ENCODE measurements at places on chromosomes 3 and 15.

DNA sequence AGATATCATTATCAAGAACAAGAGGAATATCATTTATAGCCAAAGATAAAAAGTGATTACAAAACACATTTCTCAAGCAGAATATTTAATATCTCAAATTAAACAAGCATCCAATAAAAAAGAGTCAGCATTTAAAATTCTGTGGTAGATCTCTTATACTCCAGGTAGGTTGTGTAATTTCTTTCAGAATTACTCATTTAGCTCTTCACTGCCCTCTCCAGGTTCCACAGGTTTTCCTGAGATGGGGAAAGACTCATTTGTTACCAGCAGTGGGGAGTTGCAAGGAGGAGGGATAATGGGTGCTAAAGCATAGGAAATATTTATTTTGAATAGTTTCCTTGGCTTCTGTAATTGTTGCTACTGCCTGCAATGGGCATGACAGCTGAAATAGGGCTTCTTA is 83.1 kb upstream of the RASGRP1 start:
- H3K4me3 ChIP-seq = no peak overlapping the region
- no peak for DNase-seq
- no peak overlapping the region for H3K27ac ChIP-seq

DNA sequence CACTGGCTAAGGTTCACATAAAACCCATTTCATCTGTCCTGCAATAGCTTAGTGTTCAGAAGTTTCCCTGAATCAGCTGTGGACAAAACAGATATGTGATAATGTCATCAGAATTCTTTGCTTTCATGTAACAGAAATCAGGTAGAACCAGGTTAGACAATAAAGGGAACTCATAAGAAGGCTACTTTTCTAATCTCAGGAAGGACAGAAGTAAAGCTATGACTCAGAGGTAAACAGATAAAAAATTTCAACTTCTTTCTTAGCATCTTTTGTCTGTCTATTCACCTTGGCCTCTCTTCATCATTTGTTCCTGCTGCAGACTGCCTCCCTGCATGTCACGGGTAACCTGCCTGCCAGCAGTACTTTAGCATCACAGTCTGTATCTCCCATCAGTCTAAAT is 643.1 kb downstream of the MECOM start:
- no peak overlapping the region for H3K27ac ChIP-seq
- H3K27me3 ChIP-seq = no peaks in the 10 kb centered on the region
- no peaks in the 10 kb centered on the region for H3K4me1 ChIP-seq

GRCh38 chr3:49689046-49689907 is at the start of the genes MST1 and RNF123:
MST1 (minus strand) TSS chr3:49689474; CDS start chr3:49688691, 783 bp downstream.
RNF123 (plus strand) TSS chr3:49689557; CDS start chr3:49691166, 1,609 bp downstream.
- H3K36me3 ChIP-seq = no peaks in the 10 kb centered on the region
- peaks cover 4% of the 10 kb centered on the region for H3K27me3 ChIP-seq
- peaks cover 31% of the 10 kb centered on the region for H3K4me1 ChIP-seq
- peak within 1 kb of the TSS; percentile 100 for H3K4me3 ChIP-seq
- peak within 1 kb of the TSS; percentile 88 for H3K27ac ChIP-seq

DNA sequence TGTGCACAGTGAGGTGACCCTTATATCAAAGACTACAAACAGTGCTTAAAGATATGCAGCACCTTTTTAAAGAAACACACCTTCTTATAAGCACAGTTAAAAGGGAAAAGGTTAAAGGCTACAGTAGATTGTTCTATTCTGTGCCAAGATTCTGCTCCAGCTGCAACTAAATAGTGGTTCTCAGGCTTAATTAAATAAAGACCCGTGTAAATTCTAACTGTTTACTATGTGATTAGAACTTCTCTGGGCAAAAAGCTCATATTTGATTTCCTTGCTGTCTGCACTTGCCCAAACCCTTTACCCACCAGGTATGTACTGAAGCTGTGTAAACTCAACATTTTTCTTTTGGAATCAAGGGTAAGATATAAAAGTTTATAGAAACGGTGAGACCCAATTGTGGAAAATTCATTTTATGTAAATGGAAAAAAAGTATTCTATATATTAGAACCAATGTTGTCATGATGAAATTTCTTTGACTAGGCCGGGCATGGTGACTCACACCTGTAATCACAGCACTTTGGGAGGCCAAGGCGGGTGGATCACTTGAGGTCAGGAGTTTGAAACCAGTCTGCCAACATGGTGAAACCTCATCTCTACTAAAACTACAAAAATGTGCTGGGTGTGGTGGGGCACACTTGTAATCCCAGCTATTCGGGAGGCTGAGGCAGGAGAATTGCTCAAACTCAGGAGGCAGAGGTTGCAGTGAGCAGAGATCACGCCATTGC is 230.6 kb downstream of the MECOM start:
- no peaks in the 10 kb centered on the region for H3K36me3 ChIP-seq
- no peak overlapping the region for H3K4me3 ChIP-seq
- H3K4me1 ChIP-seq = peaks cover 7% of the 10 kb centered on the region
- no peak for DNase-seq
- no peak overlapping the region for H3K27ac ChIP-seq

GRCh38 chr15:22863356-22863755 is 24.9 kb downstream of the NIPA2 start:
- H3K4me1 ChIP-seq = no peaks in the 10 kb centered on the region
- no peaks in the 10 kb centered on the region for H3K27me3 ChIP-seq
- no peak overlapping the region for H3K4me3 ChIP-seq
- peaks cover 96% of the 10 kb centered on the region for H3K36me3 ChIP-seq
- H3K27ac ChIP-seq = no peak overlapping the region

GRCh38 chr3:118945834-118946233 is 88.8 kb downstream of the IGSF11 start:
- H3K36me3 ChIP-seq = no peaks in the 10 kb centered on the region
- H3K27ac ChIP-seq = no peak overlapping the region
- no peaks in the 10 kb centered on the region for H3K4me1 ChIP-seq
- no peaks in the 10 kb centered on the region for H3K27me3 ChIP-seq
- H3K4me3 ChIP-seq = no peak overlapping the region

GRCh38 chr15:101469520-101470288 is 19.8 kb downstream of the PCSK6 start:
- no peaks in the 10 kb centered on the region for H3K27me3 ChIP-seq
- DNase-seq = no peak
- H3K36me3 ChIP-seq = no peaks in the 10 kb centered on the region
- H3K4me1 ChIP-seq = no peaks in the 10 kb centered on the region
- no peak overlapping the region for H3K27ac ChIP-seq
- H3K4me3 ChIP-seq = no peak overlapping the region

GRCh38 chr3:46724424-46724823 is 6.8 kb upstream of the PRSS50 start:
- no peak for DNase-seq
- H3K4me3 ChIP-seq = no peak overlapping the region
- no peaks in the 10 kb centered on the region for H3K4me1 ChIP-seq
- no peak overlapping the region for H3K27ac ChIP-seq
- H3K36me3 ChIP-seq = no peaks in the 10 kb centered on the region
- H3K27me3 ChIP-seq = peaks cover 19% of the 10 kb centered on the region

- no peak overlapping the region for H3K4me3 ChIP-seq
- peaks cover 25% of the 10 kb centered on the region for H3K4me1 ChIP-seq
- DNase-seq = no peak
- no peaks in the 10 kb centered on the region for H3K27me3 ChIP-seq
Measured at GRCh38 chr15:56467616-56468015, 2.7 kb upstream of the MNS1 start.

DNA sequence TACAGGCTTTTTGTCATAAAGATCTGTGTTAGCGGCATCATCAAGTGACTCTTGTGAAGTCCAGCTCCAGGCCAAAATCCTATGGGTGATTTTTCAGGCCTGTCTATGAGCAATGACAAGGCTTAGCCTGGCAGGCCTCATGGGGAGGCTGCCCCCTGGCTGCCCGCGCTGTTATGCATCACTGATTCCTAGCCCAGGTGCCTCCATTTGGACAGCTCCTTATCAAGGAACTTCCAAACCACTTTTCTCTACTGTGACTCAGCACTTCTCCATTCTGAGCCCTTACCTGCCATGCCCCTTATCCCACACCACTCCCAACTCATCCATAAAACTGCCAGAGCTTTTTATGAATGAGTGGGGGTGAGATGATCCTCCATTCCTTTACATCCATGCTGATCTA is 91.5 kb upstream of the C3orf80 start:
- no peak for DNase-seq
- no peaks in the 10 kb centered on the region for H3K27me3 ChIP-seq
- peaks cover 23% of the 10 kb centered on the region for H3K4me1 ChIP-seq
- H3K4me3 ChIP-seq = no peak overlapping the region
- H3K36me3 ChIP-seq = no peaks in the 10 kb centered on the region
- H3K27ac ChIP-seq = no peak overlapping the region

DNA sequence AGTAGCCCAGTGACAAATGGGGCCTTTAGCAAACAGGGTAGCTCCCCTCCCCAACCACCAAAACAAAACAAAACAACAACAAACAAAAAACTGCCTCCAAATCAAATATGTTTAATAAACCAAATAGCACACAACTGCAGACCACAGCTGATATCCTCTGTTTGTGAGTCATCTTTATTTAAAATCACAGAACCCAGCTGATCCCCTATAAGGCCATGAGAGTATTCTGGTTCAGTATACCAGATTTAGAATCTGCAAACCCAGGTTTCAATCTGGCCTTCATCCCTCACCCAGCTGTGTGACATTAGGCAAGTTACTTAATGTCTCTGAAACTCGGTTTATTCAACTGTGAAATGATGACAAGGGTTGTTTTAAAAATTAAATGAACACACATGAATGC is 124.5 kb downstream of the SUCLG2 start:
- H3K4me1 ChIP-seq = no peaks in the 10 kb centered on the region
- no peak overlapping the region for H3K27ac ChIP-seq
- H3K4me3 ChIP-seq = no peak overlapping the region

GRCh38 chr3:113231827-113232253 is 20.5 kb downstream of the BOC start:
- peaks cover 6% of the 10 kb centered on the region for H3K4me1 ChIP-seq
- H3K4me3 ChIP-seq = no peak overlapping the region
- no peak overlapping the region for H3K27ac ChIP-seq
- DNase-seq = no peak

DNA sequence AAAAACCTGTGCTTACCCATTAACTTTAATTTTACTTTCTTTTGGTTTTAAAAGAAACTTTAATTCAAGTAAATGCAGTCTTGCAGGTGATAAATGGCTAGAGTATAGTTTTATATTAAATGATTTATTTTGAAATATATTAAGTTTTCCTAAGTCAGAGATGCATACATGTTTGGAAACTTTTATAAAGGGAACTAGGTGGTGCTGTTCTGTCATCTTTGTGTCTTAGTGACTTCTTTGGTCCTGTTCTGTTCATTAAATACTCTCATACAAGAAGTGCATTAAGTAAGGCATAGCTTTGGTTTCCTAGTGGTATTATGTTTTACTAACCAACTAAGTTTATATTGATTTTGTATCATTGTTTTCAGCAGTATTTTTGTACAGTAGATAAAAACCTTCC is 15.6 kb downstream of the CADM2 start:
- H3K36me3 ChIP-seq = no peaks in the 10 kb centered on the region
- H3K27me3 ChIP-seq = no peaks in the 10 kb centered on the region
- no peaks in the 10 kb centered on the region for H3K4me1 ChIP-seq
- DNase-seq = no peak
- H3K4me3 ChIP-seq = no peak overlapping the region
- H3K27ac ChIP-seq = no peak overlapping the region

DNA sequence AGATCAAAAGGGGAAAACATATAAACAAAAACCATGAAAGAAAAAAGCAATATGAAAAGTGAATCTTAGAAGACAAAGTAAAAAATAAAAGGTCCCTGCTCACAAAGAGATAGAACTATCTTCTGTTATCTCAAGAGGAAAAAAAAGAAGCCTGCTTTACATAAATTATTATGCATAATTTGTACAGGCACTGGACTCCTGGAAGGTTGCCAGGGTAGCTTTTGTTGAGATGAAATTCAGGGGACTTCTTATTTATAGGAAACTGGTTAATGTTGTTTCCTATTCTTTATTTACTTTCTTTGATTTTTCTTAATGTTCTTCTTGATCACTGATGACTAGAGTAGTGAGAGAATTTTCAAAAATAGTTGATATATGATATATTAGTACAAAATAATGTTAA is 66.9 kb downstream of the PPM1L start:
- H3K36me3 ChIP-seq = no peaks in the 10 kb centered on the region
- DNase-seq = no peak
- no peaks in the 10 kb centered on the region for H3K27me3 ChIP-seq
- H3K27ac ChIP-seq = no peak overlapping the region
- H3K4me3 ChIP-seq = no peak overlapping the region

DNA sequence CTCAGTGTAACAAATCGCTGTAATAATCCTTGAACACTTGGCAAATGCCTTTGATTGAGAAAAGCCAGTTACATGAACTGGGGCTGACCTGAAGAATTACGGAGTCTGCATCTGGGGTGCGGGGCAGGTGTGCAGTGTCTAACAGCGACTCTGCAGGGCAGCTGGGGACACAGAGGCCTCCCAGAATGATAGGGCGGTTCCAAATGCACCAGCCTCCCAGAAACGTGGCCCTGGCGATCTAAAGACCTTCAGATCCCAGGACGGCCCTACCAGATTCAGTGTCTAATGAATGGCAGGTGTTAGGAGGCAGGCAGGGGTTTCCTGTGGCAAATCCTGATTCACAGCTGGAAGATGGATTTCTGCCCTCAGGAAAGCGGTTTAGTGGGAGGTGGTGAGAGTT is 100.5 kb upstream of the RGMA start:
- no peak for DNase-seq
- H3K27ac ChIP-seq = no peak overlapping the region
- H3K4me1 ChIP-seq = no peaks in the 10 kb centered on the region
- H3K4me3 ChIP-seq = no peak overlapping the region
- no peaks in the 10 kb centered on the region for H3K36me3 ChIP-seq

GRCh38 chr3:141915766-141916165 is 39.3 kb downstream of the ATP1B3 start:
- no peaks in the 10 kb centered on the region for H3K27me3 ChIP-seq
- H3K4me3 ChIP-seq = no peak overlapping the region
- H3K27ac ChIP-seq = no peak overlapping the region

DNA sequence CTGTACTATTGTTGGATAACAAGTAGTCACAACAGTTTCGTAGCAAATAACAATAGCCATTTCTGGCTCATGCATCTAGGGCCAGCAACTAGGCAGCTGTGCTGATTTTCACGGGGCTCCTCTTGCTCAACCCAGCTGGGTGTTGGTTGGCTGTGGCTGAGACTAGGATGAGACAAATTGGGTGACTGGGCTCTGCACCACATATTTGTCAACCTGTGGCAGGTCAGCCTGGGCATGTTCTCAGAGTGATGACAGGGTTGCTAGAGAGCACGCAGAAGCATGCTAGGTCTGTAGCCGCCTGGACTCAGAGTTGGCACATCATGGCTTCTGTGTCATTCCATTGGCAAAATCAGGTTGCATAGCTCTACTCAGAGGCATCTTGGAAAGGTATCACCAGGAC is 175.9 kb downstream of the OTOL1 start:
- H3K27ac ChIP-seq = no peak overlapping the region
- no peak overlapping the region for H3K4me3 ChIP-seq
- no peak for DNase-seq
- no peaks in the 10 kb centered on the region for H3K36me3 ChIP-seq

- no peak overlapping the region for H3K4me3 ChIP-seq
- no peak overlapping the region for H3K27ac ChIP-seq
Measured at GRCh38 chr3:128914966-128915645, 35.7 kb downstream of the ACAD9 start.

Data from lower lobe of right lung (tissue), 2 donors.